ENCODE measurements at places on chromosomes 3 and 15. TPM values are rescaled to one million over a fixed set of nuclear protein-coding genes. Genes with fewer than 3 reads are reported as not detected.

MYL3 gene
- not detected for polyA plus RNA-seq

KNG1 gene
- not detected for polyA plus RNA-seq

CCR5 gene
- not detected for polyA plus RNA-seq

BHLHE40 gene
- 6.4 TPM for polyA plus RNA-seq

RTP3 gene
- not detected for polyA plus RNA-seq

HRG gene
- not detected for polyA plus RNA-seq

SPTBN5 gene
- polyA plus RNA-seq = not detected

SHISA5 gene
- 393 TPM for polyA plus RNA-seq

SCAMP5 gene
- not detected for polyA plus RNA-seq

ARPIN gene
- not detected for polyA plus RNA-seq

GPR62 gene
- polyA plus RNA-seq = not detected

KIF9 gene
- polyA plus RNA-seq = 3.9 TPM

CLDN16 gene
- polyA plus RNA-seq = not detected

NANOGP8 gene
- polyA plus RNA-seq = not detected

SPSB4 gene
- polyA plus RNA-seq = not detected

RPL29 gene
- 1,433 TPM for polyA plus RNA-seq

RNF13 gene
- 162 TPM for polyA plus RNA-seq

PLA2G4D gene
- not detected for polyA plus RNA-seq

ISLR2 gene
- not detected for polyA plus RNA-seq

GP9 gene
- polyA plus RNA-seq = 2.0 TPM

GOLGA8R gene
- 0.08 TPM for polyA plus RNA-seq

ZNF639 gene
- 60.4 TPM for polyA plus RNA-seq

AGBL1 gene
- not detected for polyA plus RNA-seq

Measured in naive B cell (primary cell).